ENCODE measurements at places on chromosomes 3 and 15.
A peak's percentile ranks its signal among the peaks of the same experiment; 100 is the strongest.

DNA sequence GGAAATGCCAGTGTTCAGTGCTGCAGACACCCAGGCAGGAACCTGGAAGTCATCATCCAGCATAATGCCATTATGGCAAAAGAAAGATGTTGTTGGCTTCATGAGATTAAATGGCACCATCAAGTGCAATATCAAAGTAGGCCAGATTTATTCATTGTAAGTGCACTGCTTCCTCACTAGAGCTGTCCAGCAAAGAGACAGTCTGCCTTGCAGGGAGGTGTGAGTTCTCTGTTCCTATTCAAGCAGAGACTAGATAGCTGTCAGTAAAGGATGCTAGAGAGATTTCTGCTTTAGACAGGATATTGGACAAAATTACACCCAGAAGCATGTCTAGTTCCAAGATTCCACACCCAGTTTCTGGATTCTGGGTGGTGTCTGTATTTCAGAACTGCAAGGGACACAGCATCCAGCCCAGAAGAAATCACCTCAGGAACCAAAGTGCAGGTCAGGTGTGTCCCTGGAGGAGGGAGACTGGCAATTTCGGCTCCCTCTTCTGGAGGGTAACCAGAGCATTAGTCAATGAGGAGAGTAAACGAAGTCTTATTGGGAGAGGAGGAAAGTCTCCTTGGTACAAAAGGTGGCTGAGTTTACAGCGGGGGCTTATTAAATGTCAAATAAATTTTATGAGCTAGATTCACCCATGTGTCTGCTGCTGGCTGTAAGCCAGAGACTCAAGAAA lies 377.3 kb downstream of the EPHB1 start:
- DNase-seq = no peak

DNA sequence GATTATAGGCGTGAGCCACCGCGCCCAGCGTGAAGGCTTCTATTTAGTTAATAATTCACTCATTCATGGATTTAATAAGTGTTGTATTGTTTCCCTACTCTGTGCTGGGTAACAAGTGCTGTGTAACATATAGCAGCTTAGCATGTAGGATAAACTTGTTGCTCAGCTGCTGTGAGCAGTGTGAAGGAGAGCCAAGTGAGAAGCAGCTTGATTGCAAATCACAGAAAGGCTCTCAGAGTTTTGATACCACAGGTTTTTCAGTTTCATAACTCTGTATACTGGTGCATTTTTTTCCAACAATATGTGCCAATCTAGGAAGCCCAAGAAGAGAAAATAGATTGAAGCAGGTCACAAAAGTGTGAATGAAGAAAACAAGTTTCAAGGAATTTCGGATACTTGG lies 48.4 kb downstream of the AGTR1 start:
- no peak for DNase-seq

GRCh38 chr15:26970712-26971210 lies at the start of gene GABRG3:
GABRG3 (plus strand) TSS chr15:26971181.
- peak; percentile 36 for DNase-seq

GRCh38 chr3:39232859-39233258 lies 40.5 kb upstream of the XIRP1 start:
- no peak for DNase-seq

GRCh38 chr15:31374489-31374888 lies 47.9 kb downstream of the KLF13 start:
- no peak for DNase-seq

DNA sequence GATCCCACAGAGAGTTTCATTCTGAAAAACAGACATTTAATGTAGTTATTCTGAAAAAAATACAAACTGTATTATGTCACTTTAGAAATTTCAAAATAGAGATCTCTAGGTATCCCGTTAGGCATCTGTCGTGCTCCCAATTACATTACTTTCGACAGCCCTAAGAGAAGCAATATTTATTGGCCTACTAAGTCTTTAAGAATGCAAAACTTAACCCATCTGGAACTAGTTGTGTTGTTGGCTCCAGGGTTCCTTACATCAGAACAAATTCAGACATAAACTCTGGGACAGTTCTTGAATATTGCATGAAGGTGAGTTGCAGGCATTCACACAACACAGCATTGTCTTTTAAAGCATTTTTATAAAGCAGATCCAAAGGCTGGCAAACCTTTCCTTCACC lies 498.4 kb downstream of the FHIT start:
- DNase-seq = no peak

GRCh38 chr3:57787867-57788623 lies 31.9 kb downstream of the SLMAP start:
- DNase-seq = no peak
